DMS53 (cell line): ENCODE measurements at places on chromosomes 12 and 14.
A peak's percentile ranks its signal among the peaks of the same experiment; 100 is the strongest.

- DNase-seq = peak; percentile 75
Observed at GRCh38 chr14:99604766-99605298, 825 bp upstream of the CCDC85C start.

DNA sequence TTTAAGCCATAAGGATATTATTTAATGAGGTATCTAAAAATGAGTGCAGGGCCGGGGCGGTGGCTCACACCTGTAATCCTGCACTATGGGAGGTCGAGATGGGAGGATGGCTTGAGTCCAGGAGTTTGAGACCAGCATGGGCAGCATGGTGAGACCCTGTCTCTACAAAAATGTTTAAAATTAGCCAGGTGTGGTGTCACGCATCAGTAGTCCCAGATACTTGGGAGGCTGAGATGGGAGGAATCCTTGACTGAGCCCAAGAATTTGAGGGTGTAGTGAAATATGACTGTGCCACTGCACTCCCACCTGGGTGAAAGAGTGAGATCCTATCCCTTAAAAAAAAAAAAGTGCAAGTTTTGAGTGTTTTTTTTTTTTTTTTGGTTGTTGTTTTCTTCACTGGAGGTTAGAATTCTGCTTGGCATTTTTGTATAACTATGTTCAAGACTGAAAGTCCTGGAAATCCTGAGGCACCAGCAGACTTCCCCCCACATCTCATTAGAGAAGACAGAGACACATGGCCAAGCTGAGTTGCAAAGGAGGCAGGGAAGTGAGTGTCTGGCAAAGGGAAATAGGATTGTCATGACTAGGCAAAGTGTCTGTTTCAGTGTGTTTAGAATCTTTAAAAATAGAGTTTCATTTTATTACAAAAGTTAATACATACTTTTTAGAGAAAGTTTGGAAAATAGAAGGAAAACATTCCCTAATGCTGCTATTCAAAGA, 53.5 kb upstream of the DUSP6 start:
- DNase-seq = no peak

DNA sequence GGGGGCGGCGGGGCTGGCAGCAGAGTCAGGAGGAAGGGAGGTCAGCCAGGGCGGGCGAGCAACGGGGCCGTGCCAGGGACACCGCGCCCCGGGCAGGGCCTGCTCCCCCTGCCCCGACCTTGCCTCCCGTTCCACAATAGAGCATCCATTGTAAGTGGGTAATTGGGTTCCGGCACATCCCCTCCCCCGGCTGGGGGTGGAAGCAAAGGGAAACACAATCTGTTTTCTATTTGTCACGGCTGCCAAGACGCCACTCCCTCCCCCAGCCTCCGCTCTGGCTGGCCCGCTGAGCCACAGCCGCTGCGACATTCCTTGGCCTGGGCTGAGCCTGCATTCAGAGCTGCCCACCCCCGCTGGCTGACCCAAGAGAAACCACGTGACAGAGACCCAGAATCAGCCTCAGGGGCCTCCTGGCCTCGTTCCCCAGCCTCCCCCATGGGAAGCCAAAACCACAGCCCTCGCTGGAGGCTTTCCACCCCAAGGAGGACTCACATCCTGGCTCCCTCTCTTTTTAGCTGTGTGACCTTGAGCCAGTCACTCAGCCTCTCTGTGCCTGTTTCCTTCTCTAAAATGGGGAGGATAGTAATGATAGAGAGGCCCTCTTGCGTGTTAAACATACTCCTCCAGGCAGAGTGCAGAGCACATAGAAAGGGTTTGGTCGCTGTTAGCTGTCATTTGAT, 117.6 kb downstream of the SCARB1 start:
- DNase-seq = peak; percentile 85

DNA sequence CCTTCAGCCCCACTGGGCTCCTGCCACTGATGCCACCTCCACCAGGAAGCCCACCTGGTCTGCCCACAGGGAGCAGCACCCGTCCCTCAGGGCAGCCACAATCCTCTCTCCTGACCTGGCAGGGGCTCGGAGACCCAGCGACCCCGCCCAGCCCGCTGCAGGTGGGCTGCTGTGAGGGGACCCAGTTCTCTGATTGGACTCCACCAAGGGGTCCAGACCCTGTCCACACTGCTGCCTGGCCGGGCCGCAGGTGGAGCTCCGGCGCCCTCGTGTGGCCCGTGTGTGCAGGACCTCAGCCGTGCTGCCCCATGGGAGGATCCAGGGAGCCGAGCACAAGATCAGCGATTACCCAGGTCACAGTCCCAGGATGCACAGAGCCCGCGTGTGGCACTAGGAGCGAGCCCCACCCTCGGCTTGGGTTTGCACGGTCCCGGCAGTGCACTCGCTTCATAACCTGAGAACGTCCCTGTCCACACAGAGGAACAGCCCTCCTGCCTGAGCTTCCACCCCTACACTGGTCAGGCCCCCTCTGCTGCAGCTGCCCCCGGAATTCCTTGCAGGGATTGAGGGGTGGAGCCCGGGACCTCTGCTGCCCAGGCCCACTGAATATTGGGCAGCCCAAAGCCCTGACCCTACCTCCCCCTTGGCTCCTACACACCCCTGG, 35.4 kb upstream of the TMEM179 start:
- peak; percentile 69 for DNase-seq

GRCh38 chr14:72715215-72715849, 178.6 kb downstream of the DPF3 start:
- DNase-seq = no peak

- no peak for DNase-seq
Observed at GRCh38 chr12:22310275-22310674, 24.2 kb downstream of the ST8SIA1 start.

DNA sequence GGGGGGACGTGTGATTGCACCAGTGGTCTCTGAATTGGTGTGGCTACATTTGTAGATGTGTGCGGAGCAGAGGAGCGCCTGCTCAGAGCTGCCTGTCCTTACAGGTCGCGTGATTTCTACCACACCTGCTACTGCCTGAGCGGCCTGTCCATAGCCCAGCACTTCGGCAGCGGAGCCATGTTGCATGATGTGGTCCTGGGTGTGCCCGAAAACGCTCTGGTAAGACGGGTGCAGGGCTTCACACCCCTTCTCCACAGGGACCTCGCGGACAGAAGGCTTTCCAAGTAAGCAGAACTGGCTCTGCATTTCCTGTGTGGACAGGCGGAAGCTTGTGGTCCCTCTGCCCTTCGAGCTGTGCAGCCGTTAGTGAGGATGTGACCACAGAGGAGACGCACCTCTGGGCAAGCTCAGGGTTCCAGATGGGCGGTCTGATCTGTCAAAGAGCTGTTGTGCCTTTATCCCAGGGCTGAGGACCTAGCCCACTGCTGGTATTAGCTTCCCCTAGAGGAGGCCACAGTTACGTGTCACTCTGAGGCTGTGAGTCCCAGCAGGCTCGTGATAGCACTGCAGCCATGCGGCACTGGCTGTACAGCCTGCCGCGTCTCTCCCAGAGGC, 47.7 kb downstream of the MAX start:
- no peak for DNase-seq

- no peak for DNase-seq
Observed at GRCh38 chr14:59354666-59355065, 110.5 kb downstream of the GPR135 start.

DNA sequence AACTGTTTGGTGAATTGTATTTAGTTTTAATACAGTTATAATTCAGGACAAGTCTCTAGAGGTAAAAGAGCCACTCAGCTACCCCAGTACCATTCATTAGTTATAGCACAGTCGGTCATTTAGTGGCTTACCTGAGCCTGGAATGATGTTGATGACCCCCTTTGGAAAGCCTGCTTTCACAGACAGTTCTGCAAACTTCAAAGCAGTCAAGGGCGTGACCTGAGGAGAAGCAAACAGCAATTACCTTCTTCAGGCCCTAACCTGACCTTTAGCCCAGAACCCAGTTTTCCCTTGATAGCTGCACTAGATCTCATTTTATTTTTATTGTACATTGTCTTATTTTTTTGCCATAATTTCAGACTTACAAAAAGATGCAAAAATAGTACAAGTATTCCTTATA, 43.8 kb downstream of the ALDH1L2 start:
- DNase-seq = peak; percentile 28

- no peak for DNase-seq
Observed at GRCh38 chr14:61168141-61168540, 113.0 kb downstream of the TMEM30B start.

DNA sequence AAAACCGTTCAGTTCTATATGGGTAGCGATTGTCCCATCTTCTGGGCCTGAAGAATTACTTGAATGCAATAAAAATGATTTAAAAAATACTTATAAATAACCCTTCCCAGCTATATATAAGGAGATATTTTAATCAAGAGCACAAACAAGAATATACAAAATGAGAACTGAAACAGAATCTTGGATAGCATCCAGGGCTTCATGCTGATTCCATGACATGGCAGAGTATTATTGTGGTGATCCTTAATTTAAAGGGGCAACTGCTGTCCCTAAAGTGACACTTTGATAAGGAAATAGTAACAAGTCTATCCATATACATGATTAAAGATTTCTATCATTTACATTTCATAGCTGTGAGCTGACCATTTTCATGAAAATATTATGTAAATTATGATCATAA, 18.8 kb downstream of the WBP11 start:
- DNase-seq = no peak
